ENCODE measurements at places on chromosomes 12 and 14.

GRCh38 chr14:101716956-101717662 lies 44.4 kb upstream of the PPP2R5C start:
- DNase-seq, result no peak

- DNase-seq, result no peak
Measured at GRCh38 chr14:57981817-57982560, 116.1 kb upstream of the SLC35F4 start.

GRCh38 chr14:50855558-50855957 lies 16.3 kb upstream of the ABHD12B start:
- DNase-seq, result no peak

- DNase-seq, result no peak
Measured at GRCh38 chr14:79204591-79204990, 1006.7 kb downstream of the DIO2 start.

- DNase-seq, result no peak
Measured at GRCh38 chr14:44151130-44151820, 355.8 kb downstream of the FSCB start.

- DNase-seq, result no peak
Measured at GRCh38 chr14:38187528-38187927, 20.2 kb upstream of the SSTR1 start.

GRCh38 chr12:65840793-65841670 lies 16.7 kb downstream of the HMGA2 start:
- DNase-seq, result no peak

- DNase-seq, result no peak
Measured at GRCh38 chr12:103442822-103443221, 52.9 kb downstream of the C12orf42 start.

DNA sequence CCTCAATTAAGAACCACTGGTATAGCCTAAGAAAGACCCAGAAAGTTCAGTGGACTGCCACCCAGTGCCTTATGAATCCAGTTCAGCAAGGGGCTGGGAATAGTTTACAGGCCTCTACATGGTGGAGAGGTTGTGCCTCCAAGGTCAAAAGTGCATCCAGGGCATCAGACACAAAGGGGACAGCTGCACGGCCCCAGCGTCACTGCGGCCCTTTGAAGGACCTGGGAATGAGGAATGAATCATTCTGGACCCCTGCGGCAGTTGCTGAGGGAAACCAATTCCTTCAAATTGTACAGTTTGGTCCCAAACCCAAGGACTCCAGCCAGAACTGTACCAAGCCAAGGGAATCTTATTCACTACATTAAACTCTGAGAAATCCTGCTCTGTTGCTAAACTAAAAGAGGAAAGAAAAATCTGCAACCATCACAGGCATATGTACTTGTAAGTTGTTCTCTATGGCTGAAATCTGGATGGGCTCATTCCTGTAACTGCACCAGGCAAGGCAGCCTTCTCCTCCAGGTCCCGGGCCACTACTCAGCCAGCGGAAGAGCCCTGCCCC lies 10.9 kb upstream of the NGB start:
- DNase-seq, result no peak

DNA sequence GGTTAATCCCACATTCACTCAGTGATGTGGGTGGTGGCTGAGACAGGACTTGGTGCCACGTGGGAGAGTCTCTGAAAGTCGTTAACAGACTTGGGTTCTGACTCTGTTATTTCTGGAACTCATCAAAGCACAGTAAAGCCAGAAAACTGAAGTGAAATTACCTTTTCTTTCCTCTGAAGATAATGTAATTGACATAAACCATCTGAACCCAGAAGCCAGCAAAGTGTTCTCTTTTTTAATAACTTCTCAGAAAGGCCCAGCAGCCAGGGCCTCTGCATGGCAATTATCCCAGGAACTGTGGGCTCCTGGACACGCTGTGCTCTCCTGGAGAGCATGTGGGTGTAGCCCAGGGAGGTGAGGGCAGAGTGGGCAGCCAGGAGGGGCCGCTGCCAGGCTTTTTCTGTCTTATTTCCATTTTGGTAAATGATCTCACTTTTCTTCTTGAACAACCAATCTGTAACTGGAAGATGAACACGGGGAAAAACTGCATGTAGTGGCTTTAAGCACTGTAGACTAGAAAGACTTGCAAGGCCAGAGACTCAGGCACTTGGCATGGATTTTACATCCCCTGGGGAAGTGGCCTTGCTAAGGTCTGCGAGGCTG lies 444.1 kb upstream of the TMEM132C start:
- DNase-seq, result no peak

GRCh38 chr14:20583908-20584307 lies 3.9 kb downstream of the RNASE11 start:
- DNase-seq, result no peak

DNA sequence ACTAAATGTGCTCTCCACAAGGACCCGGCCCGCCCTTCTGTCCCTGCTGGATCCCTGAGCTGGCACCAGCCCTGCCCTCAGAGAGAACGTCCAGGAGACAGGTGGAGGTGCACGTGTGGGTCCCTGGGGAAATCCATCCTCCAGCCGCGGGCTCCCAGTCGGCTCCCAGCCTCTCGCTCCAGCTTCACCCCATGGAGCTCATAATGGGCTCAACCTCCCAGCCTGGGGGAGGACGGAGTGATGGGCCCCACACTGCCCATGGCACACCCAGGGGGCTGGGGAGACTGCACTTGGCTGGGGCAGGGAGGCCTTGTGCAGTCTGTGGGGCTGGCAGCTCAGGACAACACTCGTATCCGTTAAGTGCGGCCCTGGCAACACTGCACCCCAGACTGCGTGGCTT lies 250.5 kb downstream of the TMEM121 start:
- DNase-seq, result no peak

DNA sequence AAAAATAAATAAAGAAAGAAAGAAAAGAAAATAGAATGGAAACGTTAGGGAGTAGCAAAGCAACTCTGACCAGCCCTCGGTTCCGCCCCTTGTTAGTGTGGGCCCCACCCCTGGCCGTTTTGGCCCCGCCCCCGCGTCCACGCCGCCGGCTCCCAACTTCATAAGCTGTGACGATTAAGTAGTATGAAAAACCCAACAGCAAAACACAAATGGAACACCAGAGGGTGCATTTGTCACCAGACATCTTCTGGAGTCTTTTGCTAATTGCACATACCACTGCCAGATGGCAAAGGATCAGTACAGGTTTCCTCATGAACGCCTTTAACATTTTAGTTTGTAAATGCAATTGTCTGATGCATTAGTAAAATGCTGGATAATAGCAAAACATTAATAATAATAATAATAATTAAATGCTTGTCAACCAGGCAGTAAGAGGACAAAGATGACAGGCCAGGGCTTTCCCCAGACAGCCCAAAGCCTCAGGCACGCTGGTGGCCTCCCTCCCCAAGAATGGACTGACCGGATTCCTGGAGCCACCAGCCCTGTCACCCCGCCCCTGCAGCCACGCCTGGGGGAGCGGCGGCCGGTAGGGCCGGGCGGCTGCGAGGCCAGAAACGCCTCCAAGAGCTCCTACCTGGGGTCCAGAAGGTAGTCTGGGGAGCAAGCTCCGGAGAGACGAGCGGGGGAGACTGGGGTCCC lies 23.6 kb downstream of the HSP90AA1 start:
- DNase-seq, result peak; percentile 82

DNA sequence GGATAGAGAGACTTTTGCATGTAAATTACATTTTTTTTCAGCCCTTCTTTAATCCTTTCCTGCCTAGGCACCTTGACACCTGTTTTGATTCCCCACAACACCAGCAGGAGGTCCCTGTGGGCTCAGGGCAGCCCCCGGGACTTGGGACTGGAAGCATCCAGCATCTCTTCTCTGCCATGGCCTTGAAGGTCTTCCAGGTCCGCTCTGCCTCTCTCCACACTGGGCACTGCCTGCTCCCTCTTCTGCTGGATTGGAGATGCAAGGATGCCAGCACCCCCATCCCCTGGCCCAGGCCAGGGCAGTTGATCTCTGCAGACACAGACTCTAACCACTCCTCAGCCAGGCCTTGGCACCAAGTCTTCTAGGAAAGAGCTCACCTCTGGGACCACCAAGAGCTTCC lies 134.5 kb upstream of the C14orf180 start:
- DNase-seq, result no peak

DNA sequence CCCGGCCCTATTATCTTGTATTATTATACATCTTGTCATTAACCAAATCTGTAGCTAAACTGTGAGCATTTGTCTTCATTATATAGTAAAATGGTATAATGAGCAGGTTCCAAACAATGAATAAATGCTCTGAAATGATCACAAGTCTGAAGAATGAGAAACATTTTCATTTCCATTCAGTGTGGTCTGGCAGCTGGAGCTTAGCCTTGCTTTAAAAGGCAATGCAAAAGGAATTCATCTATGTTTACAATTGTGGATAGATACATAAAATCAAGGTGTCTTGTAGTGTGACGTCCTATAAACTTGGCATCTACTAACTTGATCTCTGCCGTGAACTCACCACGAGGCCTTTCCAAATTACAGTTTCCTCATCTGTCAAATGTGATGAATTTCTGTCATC lies 168.3 kb downstream of the RMST start:
- DNase-seq, result no peak

GRCh38 chr12:112381406-112381882 lies 787 bp downstream of the HECTD4 start:
- peak; percentile 14 for DNase-seq

- no peak for DNase-seq
Measured at GRCh38 chr12:56282030-56282429, 15.3 kb downstream of the COQ10A start.

GRCh38 chr14:104422837-104423681 lies 156.5 kb upstream of the C14orf180 start:
- DNase-seq, result no peak

- DNase-seq, result no peak
Measured at GRCh38 chr14:80315681-80316080, 104.4 kb upstream of the DIO2 start.

GRCh38 chr14:93914278-93914677 lies 12.9 kb upstream of the FAM181A start:
- DNase-seq, result no peak

GRCh38 chr12:49536526-49537071 lies 2.2 kb upstream of the KCNH3 start:
- DNase-seq, result no peak

DNA sequence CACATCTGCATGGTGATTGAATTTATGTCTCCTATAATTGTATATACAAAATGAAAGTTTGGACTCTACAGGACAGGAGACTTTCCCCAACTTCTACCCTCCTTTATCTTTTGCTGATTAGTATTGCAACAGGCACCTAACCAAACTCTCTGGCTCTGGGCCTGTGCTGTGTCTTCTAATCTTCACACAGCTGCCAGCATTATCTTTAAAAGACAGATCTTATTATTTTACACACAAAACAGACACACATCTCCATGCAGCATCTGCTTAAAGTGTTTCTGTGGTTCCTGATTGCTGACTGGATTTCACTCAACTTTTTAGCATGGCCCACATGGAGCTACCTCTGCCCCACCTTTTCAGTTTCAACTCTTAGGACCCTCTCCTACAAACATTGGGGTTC lies 154.9 kb upstream of the PELI2 start:
- no peak for DNase-seq

GRCh38 chr12:60106214-60106613 lies 510.4 kb downstream of the SLC16A7 start:
- DNase-seq, result no peak

- no peak for DNase-seq
Measured at GRCh38 chr12:580813-581212, 82.4 kb downstream of the NINJ2 start.

- no peak for DNase-seq
Measured at GRCh38 chr14:93564918-93565317, 134.2 kb downstream of the UNC79 start.

DNA sequence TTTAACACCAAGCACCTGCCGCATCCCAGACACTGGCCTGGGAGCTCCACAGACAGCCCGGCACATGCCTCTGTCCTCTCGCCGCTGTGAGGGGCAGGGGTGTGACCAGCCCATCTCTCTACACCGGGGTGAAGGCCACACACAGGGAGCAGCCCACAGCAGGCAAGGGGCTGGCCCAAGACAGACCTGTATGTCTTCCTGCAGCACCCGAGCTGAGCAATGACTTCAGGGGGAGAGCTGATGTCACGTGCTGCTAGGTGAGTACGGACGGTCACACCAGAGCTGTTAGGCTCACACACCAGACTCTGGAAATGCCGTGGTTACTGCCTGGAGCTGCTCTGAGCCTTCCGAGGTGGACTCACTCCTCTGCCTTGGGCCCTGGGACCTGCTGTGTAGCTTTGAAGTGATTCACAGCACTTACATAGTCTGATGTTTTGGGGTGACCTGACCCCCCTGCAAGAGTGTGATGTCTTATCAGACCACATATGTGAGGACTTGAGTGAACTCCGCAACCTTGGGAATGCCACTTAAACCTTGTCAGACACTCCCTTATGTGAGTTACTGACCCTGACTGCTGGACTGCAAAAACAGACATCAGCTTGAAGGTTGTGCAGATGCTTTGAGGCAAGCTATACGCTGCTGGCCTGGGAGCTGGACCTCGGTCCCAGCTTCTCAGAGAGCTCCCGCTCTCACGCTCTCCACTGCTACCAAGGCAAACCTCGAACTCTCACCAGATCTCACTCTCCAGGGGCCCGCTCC lies 1.8 kb downstream of the XRCC3 start:
- DNase-seq, result no peak

- DNase-seq, result no peak
Measured at GRCh38 chr12:28948685-28949084, 200.4 kb upstream of the FAR2 start.

DNA sequence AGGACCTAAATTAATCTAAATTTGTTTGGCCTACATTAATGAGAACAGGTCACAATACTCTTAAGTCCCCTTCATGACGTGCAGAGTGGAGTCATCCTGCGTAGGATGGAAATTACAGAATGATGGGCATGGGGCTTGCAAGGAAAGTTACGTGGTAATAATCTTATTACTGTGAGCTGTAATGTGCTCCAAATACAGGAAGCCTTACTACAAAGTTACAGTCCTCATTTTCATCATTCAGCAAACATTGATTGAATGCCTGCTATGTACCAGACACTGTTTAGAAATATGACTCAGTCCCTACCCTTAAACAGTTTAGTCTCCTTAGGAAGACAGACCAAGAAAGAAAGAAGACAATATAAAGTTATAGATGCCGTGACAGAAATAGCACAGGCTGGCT lies 9.4 kb downstream of the HIGD1C start:
- no peak for DNase-seq

DNA sequence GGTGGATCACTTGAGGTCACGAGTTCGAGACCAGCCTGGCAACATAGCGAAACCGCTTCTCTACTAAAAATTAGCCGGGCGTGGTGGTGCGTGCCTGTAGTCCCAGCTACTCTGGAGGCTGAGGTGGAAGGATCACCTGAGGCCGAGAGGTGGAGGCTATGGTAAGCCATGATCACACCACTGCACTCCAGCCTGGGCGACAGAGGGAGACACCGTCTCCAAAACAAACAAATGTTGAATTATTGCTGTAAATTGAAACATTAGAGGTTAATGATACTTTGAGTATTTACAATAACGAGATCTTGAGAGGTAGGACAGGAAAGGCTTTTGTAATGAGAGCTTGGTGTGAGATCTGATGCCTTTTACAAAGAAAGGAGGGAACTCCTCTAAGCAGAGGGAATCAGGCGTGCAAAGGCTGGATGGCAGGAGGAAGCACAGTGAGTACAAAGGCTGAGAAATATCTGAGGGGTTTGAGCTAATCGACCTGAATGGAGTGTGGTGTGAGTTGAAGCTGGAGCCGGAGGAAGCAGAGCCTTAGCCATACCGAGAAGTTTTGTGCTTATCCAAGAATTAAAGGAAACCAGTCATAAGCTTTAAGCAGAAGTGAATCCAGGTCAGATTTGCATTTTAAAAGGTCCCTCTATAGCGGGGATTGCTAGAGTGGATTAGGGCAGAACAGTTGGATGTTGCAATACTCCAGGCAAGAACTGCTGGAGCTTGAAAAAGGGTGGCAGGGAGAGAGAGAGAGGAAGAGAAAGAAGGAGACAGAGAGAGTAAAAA lies 1.1 kb downstream of the RHNO1 start:
- peak; percentile 20 for DNase-seq
